AG08396 (cell line): ENCODE measurements at places on chromosomes 11 and 22.
A peak's percentile ranks its signal among the peaks of the same experiment; 100 is the strongest.

DNA sequence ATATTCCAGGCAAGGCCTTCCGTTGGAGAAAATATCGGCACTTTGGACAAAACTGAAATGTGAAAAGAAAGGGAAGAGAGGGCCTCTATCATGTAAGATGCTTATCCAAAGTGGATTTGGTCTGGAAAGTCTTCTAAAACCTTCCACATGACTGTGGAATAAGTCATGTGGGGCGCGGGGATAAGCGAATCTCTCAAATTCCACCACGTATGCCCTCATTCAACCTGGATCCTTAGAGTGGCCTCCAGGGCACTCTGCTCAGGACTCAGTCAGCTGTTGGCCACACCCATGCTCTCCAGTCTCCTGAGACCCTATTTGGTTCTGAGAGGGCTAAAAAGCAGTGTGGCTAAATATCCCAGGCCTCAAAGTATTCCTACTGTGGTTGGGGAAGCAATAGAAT is 2.0 kb upstream of the TIMP3 start:
- DNase-seq = no peak

- DNase-seq = no peak
These were observed 190.5 kb upstream of the MTMR2 start for GRCh38 chr11:96114178-96115064.

GRCh38 chr11:134499990-134500389 is 87.9 kb upstream of the B3GAT1 start:
- no peak for DNase-seq

DNA sequence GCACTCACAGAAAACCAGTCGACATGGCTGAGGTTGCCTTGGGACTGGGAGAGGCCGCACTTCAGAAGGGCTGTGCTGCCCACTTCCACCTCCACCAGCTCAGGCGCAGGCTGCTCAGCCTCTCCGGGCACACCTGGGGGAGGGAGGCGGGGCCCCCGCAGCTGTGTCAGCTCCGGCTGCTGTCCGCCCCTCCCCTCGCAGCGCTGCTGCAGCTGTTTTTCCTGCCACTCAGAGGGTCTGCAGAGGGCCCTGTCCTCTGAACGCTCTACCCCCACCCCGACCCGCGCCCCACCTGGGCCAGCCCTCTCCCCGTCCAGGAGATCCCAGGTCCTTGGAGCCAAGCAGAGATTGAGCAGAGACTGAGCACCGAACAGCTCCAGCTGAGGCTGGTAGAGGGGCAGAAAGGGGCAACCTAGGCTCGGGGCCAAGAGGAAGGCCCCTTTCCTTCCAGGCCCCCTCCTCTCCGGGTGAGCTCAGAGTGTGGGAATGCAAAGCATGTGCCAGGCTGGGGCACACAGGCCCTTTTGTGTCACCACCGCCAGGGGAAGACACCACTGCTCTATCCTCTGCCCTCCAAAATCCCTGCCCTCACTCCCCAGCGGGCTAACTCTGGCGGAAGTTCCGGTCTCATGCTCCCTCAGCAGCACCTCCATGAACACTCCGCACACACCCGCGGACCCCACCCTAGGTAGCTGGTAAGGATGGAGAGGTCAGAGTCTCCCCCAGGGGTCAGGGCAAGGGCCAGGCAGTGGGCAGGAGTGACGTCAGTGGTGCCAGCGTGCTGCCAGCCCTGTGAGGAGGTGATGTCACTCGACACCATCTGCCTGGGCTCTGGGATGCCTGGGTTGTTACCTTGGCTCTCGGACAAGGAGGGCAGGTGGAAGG is 1.6 kb downstream of the MCAM start:
- peak; percentile 49 for DNase-seq

- no peak for DNase-seq
These were observed 56.2 kb downstream of the BUD13 start for GRCh38 chr11:116716621-116717020.

GRCh38 chr11:43580735-43581369 is 99.7 kb upstream of the HSD17B12 start:
- DNase-seq = peak; percentile 76

- DNase-seq = no peak
These were observed 884.5 kb downstream of the NTM start for GRCh38 chr11:132254906-132255305.

DNA sequence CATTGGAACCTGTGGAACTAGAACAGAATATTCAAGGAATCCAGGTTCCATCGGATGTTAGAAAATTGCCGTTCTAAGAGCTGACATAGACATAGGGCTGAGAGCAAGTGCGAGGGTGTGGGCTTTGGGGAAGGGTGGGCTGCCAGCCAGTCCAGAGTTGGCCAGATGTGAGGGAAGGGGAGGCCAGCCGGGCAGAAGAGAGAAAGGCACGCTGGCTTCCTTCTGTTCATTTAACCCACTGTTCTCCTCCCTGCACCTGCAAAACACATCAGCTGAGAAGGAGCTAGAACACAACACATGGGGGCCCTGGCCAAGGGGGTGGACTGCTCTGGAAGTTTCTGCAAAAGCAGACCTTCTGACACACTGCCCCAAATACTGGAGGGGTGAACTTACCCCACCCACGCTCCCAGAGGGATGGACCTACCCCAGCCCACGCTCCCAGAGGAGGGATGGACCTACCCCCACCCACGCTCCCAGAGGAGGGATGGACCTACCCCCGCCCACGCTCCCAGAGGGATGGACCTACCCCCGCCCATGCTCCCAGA is 98.0 kb downstream of the SHANK2 start:
- DNase-seq = no peak

DNA sequence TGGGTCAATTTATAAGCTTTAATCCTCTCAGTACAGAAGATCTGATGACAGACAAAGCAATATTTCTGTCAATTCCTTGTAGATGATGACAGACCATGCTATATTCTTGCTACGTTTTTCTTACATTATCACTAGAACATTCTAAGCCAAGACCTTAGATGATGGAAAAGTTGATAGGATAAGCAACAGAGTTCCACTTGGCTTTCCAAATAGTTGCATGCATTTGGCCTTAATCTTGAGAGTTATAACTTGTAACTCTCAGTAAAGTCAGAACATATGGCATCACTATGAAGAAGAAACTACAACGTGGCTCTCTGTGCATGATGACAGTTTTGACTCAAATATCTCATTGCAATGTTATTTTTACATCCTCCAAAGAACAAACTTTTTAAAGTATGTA is 544.3 kb upstream of the LRRC4C start:
- no peak for DNase-seq

- no peak for DNase-seq
These were observed 339.4 kb downstream of the CADM1 start for GRCh38 chr11:115164774-115165173.

- DNase-seq = no peak
These were observed 34.4 kb downstream of the IGHMBP2 start for GRCh38 chr11:68938088-68938487.

- DNase-seq = no peak
These were observed 47.2 kb downstream of the CCDC83 start for GRCh38 chr11:85902353-85902752.

GRCh38 chr11:9759519-9760192 is 95.8 kb downstream of the SWAP70 start:
- peak; percentile 96 for DNase-seq

GRCh38 chr11:65730461-65730860 is 9.9 kb upstream of the RNASEH2C start:
- DNase-seq = no peak

GRCh38 chr11:83773950-83774880 is 488.0 kb upstream of the CCDC90B start:
- DNase-seq = no peak

DNA sequence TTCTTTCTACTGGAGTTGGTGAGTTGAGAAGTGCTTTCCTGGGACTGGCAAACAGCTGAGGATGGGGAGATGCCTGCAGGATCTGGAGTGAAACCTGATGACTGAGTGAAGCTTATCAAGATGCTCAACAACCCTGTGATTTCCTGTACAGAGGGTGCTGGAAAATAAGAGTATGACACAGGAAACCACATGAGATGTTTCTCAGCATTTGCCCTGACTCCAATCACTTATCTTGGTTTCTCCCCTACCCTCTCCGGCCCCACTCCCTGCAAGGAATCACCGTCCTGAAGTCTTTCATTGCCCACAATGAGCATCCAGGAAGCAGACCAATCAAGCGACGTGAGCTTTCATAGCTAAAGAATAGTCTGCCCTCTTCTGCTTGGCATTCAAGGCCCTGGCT is at the start of gene MRGPRX2:
TSS of gene MRGPRX2 (minus strand) at position 89 of the 400 bp plus-strand sequence. CDS start 4,315 bp downstream, outside the sequence.
- DNase-seq = no peak

- DNase-seq = peak; percentile 73
These were observed 105.1 kb downstream of the FEZ1 start for GRCh38 chr11:125390946-125391345.

GRCh38 chr11:70494559-70495350 is 96.4 kb downstream of the CTTN start:
- DNase-seq = no peak

DNA sequence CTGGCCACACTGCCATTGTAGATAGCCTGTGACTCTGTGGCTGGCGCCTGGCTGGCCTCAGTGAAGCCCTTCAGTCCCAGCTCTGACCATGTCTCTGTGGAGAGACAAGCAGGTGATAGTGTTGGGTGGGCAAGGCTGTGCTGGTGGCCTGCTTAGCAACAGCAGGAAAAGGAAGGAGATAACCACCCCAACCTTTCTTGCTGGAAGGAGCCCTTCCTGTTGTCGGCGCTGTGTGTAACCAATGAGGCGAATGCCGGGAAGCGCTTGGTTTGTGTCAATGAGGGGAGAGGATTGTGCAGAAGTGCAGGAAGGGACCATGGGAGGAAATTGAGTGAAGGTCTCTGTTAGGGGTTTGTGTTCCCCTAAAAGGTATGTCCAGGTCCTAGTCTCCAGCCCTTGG is 27.3 kb downstream of the PARVB start:
- DNase-seq = no peak

GRCh38 chr22:35037089-35037488 is 28.9 kb upstream of the ISX start:
- no peak for DNase-seq

DNA sequence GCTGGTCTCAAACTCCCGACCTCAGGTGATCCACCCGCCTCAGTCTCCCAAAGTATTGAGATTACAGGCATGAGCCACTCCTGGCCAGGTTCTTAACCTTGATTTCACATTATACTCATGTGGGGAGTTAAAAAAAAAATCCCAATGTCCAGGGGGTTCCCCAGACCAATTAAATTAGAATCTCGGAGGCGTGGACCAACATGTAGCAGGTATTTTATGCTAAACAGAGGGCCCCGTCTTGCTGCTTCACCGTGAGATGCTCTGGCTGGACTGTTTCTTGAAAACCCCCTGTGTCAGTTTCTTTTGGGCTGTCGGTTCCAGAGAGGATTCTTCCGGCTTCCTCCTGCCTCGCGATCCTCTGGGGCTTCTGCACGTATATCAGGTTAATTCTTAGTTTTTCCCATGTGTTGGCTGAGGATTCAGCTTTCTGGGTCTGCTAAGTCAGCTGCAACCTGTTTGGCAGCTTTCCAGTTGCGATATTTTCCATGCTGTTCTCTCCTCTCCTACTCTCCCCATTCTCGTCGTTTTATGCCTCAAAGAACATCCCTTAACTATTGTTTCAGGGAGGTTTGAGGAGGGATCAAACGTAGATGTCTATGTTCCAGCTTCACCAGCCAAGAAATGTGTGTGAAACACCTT is 50.6 kb upstream of the ACCSL start:
- DNase-seq = no peak

GRCh38 chr11:110199184-110199981 is 97.0 kb downstream of the RDX start:
- no peak for DNase-seq

- DNase-seq = peak; percentile 58
These were observed 12.8 kb upstream of the CLPB start for GRCh38 chr11:72446929-72447769.

- no peak for DNase-seq
These were observed 137.3 kb downstream of the WNT11 start for GRCh38 chr11:76069001-76069400.

GRCh38 chr11:64764753-64765152 is 5.0 kb upstream of the PYGM start:
- DNase-seq = no peak

DNA sequence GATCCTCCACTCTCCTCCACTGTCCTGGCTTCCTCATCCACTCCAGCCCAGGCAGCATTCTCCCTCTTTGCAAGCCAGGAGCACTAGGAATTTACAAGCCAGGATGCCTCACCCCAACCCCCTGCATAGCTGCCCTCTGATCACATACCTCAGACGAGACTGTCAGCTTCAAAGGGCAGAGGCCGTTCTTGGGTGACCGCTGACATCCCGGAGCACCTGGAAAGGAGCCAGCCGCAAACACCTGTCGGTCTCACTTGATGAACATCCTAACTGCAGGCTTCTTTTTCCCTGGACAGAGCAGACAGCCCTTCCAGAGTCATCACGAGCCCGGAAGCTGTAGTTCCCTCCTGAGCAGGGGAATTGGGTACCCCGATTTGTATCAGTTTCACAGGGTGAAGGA is 451.3 kb upstream of the B3GAT1 start:
- DNase-seq = no peak

- peak; percentile 81 for DNase-seq
These were observed 17.0 kb upstream of the KCTD14 start for GRCh38 chr11:78039919-78040671.

DNA sequence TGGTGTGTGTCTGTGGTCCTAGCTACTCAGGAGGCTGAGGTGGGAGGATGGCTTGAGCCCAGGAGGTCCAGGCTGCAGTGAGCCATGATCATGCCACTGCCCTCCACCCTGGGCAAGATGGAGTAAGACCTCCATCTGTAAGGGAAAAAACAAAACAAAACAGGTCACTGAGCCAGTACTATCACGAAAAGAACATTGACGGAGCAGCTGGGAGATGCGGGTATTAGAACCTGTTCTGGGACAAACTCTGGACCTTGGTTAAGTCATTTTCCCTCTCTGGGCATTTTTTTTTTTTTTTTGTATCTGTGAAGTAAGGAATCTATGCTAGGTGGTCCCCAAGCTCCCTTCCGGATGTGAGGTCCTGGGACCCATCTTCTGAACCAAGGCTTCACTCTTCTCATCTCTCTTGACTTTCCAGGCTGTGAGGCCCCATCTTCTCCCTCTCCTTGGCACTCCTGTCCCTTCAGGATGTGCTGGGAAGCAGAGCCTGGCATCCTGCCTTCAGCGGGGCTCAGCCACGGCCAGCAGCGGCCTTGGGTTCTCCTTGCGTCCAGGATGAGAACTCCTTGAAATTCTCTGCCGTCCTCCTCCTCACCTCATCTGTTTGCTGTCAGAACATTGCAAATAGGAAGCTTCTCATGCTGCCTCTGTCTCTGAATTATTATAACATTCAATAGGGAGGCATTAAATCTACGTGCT is 130.8 kb downstream of the GRIK4 start:
- DNase-seq = no peak
